ENCODE measurements at places on chromosomes 5 and 9.
A peak's percentile ranks its signal among the peaks of the same experiment; 100 is the strongest.

GRCh38 chr9:19922476-19923118 is 133.8 kb upstream of the SLC24A2 start:
- peak; percentile 68 for DNase-seq

GRCh38 chr5:76601470-76601869 is 21.7 kb downstream of the F2RL2 start:
- peak; percentile 54 for DNase-seq

DNA sequence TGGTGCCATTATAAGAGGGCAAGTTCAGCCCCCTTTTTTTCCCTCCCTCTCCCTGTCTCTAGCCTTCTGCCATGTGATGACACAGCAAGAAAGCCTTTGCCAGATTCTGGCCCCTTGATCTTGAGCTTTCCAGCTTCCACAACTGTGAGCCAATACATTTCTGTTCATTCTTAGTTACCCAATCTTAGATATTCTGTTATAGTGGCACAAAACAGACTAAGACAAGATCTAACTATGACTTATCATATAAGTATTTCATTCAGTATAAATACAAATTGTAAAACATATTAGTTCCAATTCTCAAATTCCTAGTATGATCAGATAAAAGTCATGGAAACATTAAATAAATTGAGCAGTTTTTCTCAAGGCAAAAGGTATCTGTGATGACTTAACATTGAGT is 276.3 kb downstream of the COX7C start:
- DNase-seq = no peak

GRCh38 chr9:2208991-2209390 is 193.8 kb downstream of the SMARCA2 start:
- DNase-seq = no peak

- DNase-seq = peak; percentile 28
These were observed at the start of the genes BHMT2 and DMGDH for GRCh38 chr5:79069488-79070349. TSS of gene BHMT2 (plus strand) at chr5:79069767. CDS start at chr5:79069783, 16 bp downstream. TSS of gene DMGDH (minus strand) at chr5:79069674. CDS start at chr5:79069620, 54 bp downstream.

DNA sequence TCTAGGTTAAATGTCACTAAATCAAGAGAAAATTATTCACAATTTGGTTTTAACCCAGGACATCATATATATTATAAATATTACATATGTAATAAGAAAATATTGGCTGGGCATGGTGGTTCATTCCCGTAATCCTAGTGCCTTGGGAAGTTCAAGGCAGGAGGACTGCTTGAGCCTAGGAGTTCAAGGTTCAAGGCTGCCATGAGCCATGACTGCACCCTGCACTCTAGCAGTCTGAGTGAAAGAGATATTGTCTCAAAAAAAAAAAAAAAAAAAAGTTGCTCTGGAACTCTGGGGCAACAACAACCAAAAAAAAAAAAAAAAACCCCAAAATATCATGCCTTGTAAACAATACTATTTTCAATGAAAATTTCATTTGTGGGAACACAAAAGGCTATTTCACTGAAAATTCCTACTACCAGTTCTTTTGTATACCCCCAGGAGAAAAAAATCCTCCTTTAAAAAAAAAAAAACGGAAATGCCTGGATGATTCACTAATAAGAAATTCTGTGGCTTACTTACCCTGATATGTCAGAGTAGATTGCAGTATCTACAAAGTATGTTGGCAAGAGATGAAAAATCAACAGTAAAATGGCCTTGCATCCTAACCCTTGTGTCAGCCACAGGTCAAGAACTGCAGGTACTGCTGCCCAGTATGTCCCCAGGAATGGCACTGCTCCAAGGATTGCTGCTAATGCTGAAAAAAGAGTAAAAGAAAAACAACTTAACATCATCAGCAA is 22.6 kb upstream of the CTNNAL1 start:
- DNase-seq = no peak

DNA sequence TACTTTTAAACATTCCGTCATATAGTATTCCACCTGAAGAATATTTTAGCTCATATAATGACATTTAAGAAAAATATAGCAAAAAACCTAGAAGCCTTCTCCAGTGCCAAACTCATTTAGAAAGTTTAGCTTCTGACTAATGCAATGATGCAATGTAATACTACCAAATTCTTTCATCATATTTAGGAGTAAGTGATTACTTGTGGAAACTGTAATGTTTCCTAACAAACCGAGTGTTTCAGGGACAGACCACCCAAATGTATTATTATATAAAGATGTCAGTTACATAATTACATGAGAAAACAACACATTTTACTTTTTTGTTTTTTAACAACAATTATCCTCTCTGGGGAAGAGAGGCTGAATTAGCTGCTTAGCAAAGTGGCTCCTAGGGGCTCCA is 316.2 kb downstream of the ARL15 start:
- DNase-seq = no peak

- DNase-seq = peak; percentile 44
These were observed 7.2 kb downstream of the GAPT start for GRCh38 chr5:58498340-58498942.
